Stimulated activated CD4-positive, alpha-beta T cell treated with anti-CD3 and anti-CD28 coated beads, TNF-alpha, amount 100 ng/mL, for 24 hours (primary cell): ENCODE measurements at places on chromosomes 5 and 9.

- DNase-seq: no peak
Observed at GRCh38 chr5:14171046-14171445, 27.9 kb downstream of the TRIO start.

- DNase-seq: no peak
Observed at GRCh38 chr9:25282946-25283345, 395.3 kb downstream of the TUSC1 start.

DNA sequence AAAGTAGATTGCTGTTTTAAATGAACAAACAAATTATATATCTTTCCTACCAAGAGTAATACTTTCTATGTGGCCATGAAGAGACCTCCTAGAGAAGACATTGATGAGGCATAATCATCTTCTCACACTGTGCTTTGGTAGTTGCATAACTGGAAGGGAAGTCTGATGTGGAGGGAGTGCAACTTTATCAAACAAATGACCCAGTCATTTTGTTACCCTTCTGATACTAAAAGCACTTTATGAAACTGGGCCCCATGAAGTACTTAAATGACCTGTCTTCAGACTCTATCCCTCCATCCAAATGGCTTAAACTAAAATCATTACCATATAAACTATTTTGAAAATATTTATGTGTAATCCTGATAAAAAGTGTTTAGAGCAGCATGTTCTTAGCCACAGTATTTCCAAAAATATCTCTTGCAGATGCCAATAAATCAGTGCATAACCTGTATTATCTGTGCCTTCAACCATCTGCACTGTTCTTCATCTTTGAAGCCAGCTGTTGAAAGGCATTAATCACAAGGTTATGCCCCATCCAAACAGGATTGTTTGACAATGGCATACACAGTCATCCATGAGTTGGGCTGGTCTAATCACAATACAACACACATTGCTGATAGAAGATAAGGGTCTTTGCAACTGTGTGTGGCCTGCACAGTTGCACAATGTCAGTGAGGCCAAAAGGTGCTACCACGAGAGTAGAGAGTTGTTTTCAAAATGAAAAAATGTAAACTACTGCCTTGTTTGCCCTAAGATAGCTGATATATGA is 31.9 kb upstream of the MIER3 start:
- DNase-seq: no peak

- no peak for DNase-seq
Observed at GRCh38 chr9:93129286-93129685, 4.8 kb downstream of the NINJ1 start.

DNA sequence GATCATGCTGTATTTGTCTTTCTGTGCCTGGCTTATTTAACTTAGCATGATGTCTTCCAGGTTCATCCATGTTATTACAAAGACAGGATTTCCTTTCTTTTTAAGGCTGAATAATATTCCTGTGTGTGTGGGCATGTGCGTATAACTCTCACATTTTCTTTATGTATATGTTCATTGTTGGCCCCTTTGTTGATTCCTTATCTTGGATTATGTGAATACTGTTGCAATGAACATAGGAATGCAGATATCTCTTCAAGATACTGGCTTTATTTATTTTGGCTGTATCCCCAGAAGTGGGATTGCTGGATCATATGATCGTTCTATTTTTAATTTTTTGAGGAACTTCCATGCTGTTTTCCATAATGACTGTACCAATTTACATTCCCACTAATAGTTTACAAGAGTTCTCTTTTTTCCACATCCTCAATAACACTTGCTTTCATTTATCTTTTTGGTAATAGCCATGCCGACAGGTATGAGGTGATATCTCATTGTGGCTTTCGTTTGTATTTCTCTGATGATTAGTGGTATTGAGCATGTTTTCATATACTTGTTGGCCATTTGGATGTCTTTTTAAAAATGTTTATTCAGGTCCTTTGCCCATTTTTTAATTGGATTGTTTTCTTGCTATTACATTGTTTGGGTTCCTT is 38.0 kb downstream of the CREBRF start:
- DNase-seq: no peak

DNA sequence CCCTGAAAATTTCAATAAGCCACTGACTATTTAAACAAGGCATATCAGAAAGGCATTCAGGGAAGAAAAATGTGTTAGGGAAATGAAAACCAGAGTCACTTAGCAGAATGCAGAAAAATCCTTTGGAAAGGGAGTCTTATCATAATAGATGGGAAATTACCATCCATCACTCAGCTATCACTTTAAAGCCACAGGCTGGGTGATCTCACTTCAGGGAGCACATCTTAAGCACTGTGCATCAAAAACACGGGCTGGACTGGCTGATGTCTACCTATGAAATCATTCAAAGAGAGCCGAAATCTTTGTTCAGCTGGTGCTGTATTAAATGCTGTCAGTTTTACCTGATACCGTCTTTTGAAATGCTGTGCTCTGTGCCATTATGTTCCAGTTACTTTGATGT is 73.5 kb downstream of the C9orf57 start:
- DNase-seq: no peak
